Stomach (tissue), 19 donors: ENCODE measurements at places on chromosomes 1 and 21. TPM values are rescaled to one million over a fixed set of nuclear protein-coding genes. Genes with fewer than 3 reads are reported as not detected.

Gene LCE2B
- not detected for total RNA-seq

Gene NTPCR
- total RNA-seq, result 22.6 TPM

Gene UBASH3A
- total RNA-seq, result 1.8 TPM

Gene FMO2
- total RNA-seq, result not detected

Gene HNRNPCL4
- total RNA-seq, result not detected

Gene GCLM
- total RNA-seq, result 8.9 TPM

Gene PLK3
- total RNA-seq, result 0.58 TPM

Gene PRAMEF9
- not detected for total RNA-seq

Gene ROR1
- total RNA-seq, result 37.3 TPM

Gene EPS8L3
- total RNA-seq, result 85.8 TPM

Gene OR2T12
- not detected for total RNA-seq

Gene CRNN
- not detected for total RNA-seq

Gene ACTA1
- total RNA-seq, result 0.37 TPM

Gene BMP8B
- total RNA-seq, result 1.8 TPM

Gene SLC9C2
- not detected for total RNA-seq

Gene DNAJC6
- 7.5 TPM for total RNA-seq

Gene LENEP
- 1.1 TPM for total RNA-seq

Gene RNF186
- total RNA-seq, result not detected

Gene WLS
- total RNA-seq, result 148 TPM

Gene CBS
- 10.3 TPM for total RNA-seq

Gene TACSTD2
- not detected for total RNA-seq

Gene OLFML3
- 32.7 TPM for total RNA-seq

Gene ACTL8
- total RNA-seq, result not detected

Gene C4BPA
- total RNA-seq, result not detected

Gene ZNF683
- total RNA-seq, result not detected

Gene PSRC1
- 18.7 TPM for total RNA-seq

Gene USP24
- total RNA-seq, result 40.6 TPM
